ENCODE measurements at places on chromosomes 5 and 9.

DNA sequence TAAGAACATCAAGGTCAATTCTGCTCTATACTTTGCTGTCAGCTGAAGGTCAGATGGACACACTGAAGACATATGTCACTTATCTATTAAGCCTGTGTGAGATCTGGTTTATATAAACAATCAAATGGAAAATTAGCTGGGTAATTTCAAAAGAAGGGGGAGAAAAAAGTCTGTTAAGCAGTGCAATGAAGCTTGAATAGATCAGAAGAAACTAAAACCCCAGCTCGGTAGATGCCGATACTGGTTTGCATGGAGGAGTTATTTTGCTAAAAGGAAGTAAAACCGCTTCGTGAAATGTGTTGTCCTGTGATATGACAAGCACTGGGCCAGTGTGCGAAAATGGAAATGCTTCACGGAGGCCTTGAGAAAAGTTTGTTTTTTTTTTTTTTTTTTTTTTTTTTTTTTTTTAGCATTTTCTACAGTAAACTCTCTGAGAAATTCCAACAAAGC, 148.8 kb downstream of the MEF2C start:
- DNase-seq: no peak

DNA sequence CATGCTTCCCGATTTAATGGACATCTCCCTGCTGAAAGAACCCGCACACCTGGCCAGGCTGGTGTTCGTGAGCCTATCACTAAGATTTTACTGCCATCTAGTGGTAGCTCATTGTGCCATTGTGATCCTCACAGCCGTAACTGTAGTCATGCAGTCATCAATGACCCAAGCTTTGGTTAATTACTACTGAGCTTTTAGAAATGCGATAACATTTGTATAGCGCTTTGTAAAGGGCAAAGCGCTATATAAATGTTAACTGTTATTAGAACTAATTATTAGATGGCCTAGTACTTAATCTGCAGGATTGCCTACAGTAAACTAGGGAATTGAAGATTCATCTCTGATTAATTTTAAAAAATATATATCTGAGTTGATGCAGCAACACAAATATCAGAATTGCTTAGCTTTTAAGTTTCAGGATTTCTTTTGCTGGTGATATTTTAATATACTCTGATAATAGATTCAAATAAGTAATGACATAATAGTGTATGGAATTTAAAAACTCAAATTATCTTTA, 90.2 kb downstream of the HACD4 start:
- DNase-seq: peak; percentile 47

- peak; percentile 15 for DNase-seq
Observed at GRCh38 chr9:133943036-133943780, 48.9 kb downstream of the VAV2 start.

DNA sequence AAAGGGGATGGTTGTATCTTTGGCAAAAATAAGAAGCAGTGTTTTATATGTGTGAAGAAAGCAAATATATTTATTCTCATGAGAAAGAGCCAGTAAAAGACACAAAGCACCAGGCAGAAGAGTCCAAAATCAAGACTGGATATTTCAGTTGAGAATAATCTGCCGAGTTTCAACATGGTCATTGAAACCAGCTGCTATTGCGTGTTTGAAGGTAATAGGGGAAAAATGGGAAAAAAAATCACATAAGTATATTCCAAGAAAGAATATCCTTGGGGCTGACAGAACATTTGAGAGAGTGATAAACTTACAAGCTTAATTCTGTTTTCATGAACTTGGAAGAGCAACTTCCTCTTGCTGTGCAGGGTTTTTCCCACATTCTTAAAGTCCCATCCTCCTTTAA, 79.9 kb downstream of the ISOC1 start:
- DNase-seq: no peak

GRCh38 chr9:97895695-97896332, 26.5 kb downstream of the TRMO start:
- DNase-seq: no peak

DNA sequence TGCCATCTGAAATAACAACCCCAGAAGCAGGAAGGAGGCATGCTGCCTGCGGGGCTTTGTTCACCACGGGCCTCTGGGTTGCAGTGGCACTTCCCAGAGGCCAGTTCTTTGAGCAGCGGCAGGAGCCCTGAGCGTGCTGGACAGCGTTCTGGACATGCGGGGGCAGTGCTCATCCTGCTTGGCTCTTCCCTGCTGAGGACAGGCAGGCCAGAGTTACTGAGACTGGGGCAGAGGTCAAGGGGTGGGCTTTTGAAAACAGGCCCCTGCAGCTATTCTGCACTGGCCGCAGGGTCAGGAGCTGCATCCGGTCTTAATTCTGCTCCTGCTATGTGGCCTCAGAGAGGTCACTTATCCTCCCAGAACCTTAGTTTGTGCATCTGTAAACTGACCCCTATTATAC, 258.6 kb downstream of the FSTL4 start:
- no peak for DNase-seq

GRCh38 chr5:95862671-95863382, 40.3 kb upstream of the GLRX start:
- no peak for DNase-seq

DNA sequence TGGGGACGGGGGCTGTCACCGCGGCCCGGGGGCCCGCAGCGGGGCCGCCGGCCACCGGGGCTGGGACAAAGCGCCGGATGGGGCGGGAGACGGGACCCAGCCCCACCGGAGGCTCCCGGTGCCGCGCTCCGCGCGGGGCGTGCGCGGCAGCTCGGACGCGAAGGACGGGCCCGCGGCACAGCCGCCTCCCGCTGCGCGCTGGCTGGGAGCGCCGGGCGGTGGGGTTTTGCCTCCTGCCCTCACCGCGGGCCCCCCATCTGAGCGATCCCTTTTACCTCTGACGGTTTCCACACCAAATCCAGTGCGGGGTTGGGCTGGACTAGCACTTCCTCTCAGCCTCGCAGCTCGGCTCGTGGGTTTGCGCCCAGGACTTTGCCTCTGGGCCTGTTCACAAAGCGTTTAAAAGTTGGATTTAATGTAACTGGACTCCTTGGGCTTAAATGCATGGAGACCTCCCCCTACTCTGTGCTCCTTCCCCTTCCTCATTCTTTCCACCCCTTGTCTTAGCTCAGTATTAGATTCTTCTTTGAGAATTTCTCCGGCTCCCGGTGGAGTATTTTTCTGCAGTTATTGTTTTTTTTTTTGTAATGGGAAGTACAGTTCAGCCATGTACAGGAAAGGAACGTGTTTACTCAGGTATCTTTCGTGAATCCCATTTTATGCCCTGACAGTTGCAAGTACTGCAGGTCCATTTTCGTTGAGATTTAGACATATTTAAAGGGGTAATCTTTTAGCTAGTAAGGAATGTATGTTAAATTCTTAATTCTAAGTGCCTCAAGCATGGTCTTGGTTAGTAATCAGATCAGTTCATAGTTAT, 691 bp downstream of the FCHO2 start:
- peak; percentile 68 for DNase-seq

DNA sequence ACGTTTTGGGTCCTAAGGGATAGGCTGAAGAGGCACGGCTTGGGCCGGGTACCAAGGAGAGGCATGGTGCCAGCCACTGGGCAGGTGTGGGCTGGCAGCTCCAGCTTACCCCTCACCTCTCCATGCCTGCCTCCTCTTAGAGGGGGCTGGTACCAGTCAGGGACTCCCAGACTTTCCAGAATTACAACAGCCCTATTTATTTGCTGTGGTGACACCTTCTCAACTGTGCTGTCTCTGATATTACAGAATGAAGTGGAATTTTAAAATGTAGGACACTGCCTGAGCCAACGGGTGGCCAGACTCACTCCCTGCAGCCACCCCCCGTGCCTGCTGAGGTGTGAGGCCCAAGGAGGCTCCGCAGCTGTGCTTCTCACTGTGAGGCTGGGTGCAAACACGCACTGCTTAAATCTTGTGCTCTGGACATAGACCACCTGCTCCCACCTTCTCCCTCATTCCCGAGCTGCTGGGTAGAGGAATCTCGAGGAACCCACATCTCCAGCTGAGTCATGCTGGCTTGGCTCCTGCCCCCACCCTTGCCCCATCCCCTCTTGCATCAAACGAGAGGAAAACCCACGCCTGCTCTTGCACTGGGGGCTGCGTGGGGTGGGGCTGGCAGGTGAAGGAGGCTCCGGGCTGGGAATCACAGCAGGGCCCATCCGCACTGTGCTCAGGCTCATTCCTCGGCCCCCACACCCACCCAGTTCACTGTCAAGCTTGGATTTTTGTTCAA, 47.9 kb downstream of the PRRT1B start:
- no peak for DNase-seq

- no peak for DNase-seq
Observed at GRCh38 chr9:10946676-10947410, 334.0 kb upstream of the PTPRD start.

- DNase-seq: no peak
Observed at GRCh38 chr5:35129921-35130485, 82.3 kb upstream of the AGXT2 start.

GRCh38 chr9:30103647-30104394, 2280.6 kb upstream of the ACO1 start:
- no peak for DNase-seq

GRCh38 chr9:92332577-92333281, 7.0 kb downstream of the CENPP start:
- peak; percentile 44 for DNase-seq

GRCh38 chr9:92300936-92301335, 7.4 kb upstream of the IARS1 start:
- no peak for DNase-seq

GRCh38 chr5:118224546-118224945, 763.8 kb downstream of the DTWD2 start:
- DNase-seq: no peak

DNA sequence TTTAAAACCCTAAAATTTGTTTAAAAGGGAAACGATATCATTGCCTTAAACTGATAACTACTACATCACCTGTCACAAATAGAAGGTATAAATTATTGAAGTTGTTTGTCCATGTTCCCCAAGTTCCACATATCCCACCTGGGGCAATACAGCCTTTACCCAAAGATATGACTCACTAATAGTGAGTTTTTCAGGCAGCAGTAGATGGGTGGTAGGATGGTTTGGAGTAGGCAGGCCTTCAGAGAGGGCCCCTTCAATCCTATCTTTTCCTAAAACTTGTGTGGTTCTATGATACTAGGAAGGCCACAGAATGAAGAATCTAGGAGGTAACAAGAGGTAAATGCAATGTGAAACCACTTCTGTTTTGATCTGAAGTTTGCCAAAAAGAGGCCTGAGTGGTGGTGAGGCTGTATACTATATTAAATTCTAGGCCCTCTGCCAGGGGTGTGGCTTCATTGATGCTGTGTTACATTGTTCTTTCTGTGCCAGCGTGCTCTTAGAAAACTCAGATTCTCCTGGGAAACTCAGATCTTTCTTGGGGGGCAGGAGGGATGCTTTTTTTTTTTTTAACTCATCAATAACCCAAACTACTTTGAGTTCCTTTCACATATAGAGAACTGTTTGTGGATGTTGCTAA, 7.2 kb downstream of the CYSTM1 start:
- no peak for DNase-seq

- no peak for DNase-seq
Observed at GRCh38 chr5:98734646-98735045, 38.8 kb upstream of the RGMB start.

DNA sequence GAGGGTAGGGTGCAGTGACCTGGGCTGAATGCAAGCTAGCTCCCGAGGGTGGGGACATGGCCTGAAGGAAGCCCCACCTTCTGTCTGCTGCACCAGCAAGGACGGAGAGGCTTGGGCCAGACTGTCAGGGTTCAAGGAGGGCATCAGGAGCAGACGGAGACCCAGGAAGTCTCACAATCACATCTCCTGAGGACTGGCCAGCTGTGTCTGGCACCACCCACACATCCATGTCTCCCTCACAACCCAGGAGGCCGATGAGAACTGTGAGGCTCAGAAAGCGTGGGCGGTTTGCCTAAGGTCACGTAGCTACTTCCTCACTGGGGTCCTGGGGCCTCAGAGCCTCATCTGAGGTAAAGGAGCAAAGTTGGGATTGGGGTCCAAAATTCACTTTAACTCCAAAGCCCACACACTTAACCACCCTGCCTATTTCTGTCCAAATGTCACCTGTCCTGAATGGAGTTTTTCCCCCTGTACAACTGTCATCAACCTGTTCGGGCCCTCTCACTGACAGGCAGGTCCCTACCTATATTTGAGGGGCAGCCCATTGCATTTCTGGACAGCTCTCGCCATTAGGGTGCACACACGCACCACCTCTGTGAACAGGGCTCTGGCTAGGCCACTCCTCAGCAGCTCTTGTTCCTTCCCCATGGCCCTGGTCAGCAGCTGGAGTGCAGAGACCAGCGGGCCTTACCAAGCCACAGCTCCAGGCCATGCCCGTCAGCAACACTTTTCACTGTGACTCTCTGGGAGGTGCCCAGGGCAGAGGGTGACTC, 3.4 kb downstream of the IL13 start:
- DNase-seq: no peak

- no peak for DNase-seq
Observed at GRCh38 chr5:82721087-82721410, 356.1 kb downstream of the TMEM167A start.

GRCh38 chr5:102048940-102049339, 247.1 kb downstream of the SLCO4C1 start:
- DNase-seq: no peak

GRCh38 chr5:9661316-9662015, 31.3 kb upstream of the TAS2R1 start:
- DNase-seq: no peak

GRCh38 chr9:87714819-87715218, 11.1 kb upstream of the CTSL start:
- no peak for DNase-seq

DNA sequence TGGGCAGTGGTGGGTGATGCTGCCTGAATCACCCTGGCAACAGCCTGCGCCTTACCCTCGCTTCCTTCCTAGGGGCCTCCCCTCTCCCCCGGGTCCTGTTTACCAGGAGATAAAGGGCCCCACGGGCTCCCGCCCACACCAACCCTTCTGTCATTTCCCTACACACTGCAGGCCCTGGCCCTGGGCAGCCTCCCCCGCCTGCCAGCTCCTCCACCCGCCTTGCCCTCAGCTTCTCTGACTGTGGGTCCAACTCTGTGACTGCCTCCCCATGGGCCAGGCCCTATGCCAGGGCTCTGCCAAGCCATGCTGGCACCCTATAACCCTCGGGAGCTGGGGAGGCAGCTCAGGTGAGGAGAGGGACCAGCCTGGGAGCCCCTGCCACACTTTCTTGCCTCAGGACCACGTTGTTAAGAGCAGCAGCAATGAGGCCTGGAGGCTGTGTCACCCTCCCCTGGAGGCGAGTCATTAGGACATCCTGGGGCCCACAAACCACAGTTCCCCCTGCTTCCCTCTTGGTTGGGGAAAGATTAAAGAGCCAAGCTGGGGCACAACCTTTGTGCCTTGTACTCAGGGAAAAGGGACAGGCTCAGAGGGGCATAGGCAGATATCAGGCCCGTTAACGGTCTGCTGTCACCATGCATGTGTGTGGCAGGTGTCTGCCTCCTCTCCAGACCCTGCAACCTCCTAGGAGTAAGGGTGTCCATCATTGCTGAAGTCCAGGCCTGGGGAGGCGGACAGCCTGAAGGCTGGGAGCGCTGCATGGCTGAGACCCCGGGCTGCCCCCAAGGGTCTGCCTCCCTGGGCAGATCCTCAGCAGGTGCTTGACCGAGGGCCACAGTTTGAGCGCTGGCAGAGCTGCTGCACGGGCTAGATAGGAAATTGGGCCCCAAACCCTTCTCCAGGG, 2.8 kb downstream of the MGAT4B start:
- no peak for DNase-seq

- DNase-seq: no peak
Observed at GRCh38 chr5:111931655-111932054, 174.7 kb upstream of the NREP start.

Data from left ventricle myocardium superior (tissue), 1 donor.